ENCODE measurements at places on chromosomes 12 and 14. TPM values are rescaled to one million over a fixed set of nuclear protein-coding genes. Genes with fewer than 3 reads are reported as not detected.
A peak's percentile ranks its signal among the peaks of the same experiment; 100 is the strongest.

Gene CYP27B1
- total RNA-seq: 6.6 TPM

Gene SLC35F4
- total RNA-seq: not detected

Gene SLC10A1
- not detected for total RNA-seq

Gene RNF212B
- not detected for total RNA-seq

Gene ITGB7
- total RNA-seq: 77.6 TPM

DNA sequence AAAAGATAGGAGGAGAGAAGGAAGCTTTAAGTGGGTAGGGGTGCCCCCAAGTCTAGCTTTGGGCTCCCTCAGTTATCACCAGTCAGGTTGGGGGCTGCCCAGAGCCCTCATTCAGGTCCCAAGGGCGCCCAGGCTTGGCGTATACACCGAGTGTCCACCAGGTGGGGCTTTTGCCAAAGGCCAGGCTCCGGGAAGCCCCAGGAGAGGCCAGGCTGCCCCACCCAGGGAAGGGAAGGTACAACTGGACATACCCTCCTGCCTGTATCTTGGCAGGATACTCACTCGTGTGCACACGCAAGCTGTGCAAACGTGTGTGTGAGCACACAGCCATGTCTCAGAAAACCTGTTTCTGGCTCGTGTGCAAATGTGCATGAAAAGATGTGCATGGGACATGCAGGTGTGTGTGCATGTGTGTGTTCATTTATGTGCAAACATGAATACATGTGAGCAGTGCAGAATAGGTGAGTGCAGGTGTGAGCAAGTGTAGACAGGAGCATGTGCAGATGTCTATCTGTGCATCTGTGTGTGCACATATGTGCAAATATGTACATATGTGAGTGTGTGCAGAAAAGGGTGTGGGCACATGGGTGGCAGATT is 103.9 kb upstream of the MYL2 start:
- DNase-seq: peak; percentile 72

DNA sequence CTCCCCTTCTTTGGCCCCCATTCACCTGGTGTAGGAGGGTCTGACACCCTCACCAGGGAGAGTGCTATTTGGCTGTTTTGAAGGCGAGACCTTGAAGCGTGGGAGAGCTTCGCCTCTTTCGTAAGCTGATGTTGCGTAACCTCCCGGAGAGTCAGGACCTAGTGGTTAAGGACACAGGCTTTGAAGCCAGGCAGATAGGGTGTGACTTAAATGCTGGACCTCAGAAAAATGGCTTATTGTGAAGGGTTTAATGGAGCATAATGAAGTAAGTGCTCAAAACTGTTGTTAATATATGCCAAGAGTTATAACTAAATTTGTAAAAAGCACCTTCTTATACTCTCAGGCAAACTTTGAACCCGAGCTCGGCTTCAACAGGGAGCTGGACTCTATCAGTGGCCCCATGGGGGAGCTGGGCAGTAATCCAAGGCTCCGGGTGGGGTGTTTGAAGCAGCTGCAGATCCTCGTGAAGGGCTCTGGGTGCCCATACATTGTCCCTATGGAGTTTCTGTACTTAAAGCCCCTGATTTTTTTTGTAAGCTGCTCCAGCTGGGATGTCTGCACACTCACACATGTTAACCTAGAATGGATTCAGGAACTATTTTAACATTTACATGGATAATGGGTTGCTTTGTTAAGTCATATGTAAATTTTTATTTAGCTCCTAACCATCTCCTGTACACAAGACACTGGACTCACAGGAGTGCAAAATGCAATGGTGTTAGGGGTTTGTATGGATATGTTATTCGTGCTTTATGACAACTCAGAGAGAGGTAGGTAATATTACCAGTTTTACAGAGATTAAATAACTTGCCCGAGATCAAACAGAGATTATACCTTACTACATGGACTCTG is 26.0 kb downstream of the PPFIBP1 start:
- peak; percentile 14 for DNase-seq

DNA sequence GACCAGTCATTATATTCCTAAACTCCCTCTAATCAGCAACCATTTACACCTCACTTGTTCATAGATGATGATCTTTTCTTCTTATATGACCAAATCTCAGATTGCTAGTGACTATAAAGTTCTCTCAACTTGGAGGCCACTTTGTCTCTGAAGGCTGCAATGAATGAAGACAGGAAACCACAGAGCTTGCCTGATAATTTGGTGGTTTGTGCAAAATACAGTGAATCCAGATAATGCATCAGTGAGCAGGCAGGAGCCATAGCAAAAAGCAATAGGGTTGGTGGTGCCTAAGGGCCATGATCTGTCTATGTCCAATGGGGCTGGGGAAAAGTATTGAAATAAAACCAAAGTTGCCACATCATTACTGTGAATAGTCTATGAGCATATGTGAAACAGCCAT is 123.8 kb upstream of the LRFN5 start:
- no peak for DNase-seq

DNA sequence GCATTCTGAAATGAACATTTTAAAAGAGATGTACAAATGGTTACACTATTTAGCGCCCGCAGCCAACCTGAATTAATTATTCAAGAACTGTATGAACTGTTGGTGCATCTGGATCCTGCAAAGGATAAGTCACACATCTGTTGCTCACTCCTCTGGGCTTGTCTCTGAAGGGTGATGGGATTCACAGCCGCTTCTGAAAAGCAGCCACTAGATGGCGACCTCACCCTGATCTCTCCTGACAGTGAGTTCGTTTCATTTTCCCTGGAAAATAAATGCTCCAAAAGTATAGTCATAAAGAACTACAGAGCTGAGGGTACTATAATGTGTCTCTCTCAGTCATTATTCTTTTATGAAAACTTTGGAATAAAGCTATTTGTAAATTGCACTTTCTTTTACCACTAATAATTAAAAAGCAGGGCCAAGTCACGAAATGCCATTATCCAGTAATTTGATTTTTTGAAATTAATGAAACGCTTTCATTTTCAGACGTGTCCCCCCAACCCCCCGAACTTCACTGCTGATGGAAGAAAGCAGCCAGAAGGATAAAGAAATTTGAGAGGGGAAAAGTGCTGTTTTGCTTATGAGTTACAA is 789.6 kb downstream of the NRXN3 start:
- peak; percentile 67 for DNase-seq

- no peak for DNase-seq
Observed at GRCh38 chr12:64889434-64890216, 65.2 kb downstream of the TBC1D30 start.

DNA sequence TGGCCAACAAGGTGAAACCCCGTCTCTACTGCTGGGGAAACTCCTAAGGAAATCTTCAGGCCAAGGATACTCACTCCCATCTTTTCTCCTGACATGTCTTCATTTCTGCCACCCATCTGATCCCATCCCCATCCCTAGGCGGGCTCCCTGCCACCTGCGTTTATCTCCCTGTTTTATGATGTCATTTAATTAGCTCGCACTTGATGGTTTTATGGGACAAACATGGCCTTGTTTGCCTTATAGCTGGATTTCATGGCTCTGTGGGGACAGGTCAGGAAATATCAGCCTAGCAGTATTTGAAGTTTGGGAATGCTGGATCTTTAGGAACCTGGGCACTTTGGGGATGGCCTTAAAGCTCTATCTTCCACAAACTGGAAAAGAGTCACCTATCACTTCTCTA is 88.5 kb upstream of the CISTR start:
- DNase-seq: no peak

- DNase-seq: peak; percentile 59
Observed at GRCh38 chr12:22287776-22288621, 46.5 kb downstream of the ST8SIA1 start.
